AG04449 (cell line): ENCODE measurements at places on chromosomes 5 and 9.

- peak; percentile 5 for DNase-seq
Observed at GRCh38 chr5:151315998-151316597, 12.5 kb upstream of the SLC36A3 start.

DNA sequence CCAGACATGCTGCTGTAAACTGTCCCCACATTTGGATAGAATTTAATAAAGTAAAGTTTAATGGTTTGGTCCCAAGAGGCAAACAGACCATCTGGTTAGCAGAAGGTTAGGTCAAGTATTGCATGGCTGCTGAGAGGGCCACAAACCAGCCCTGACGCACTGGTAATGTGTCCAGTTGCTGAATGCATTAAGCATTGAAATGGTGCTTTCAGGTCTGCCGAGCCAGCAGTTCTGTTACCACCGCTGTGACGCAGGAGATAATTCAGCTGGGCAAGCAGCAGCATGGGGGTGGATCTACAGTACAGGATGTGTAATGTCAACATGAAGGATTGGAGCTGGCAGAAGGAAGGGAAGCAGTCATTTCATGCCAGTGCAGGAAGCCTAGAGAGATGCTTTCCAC lies 16.0 kb downstream of the ZNF462 start:
- DNase-seq, result peak; percentile 65

DNA sequence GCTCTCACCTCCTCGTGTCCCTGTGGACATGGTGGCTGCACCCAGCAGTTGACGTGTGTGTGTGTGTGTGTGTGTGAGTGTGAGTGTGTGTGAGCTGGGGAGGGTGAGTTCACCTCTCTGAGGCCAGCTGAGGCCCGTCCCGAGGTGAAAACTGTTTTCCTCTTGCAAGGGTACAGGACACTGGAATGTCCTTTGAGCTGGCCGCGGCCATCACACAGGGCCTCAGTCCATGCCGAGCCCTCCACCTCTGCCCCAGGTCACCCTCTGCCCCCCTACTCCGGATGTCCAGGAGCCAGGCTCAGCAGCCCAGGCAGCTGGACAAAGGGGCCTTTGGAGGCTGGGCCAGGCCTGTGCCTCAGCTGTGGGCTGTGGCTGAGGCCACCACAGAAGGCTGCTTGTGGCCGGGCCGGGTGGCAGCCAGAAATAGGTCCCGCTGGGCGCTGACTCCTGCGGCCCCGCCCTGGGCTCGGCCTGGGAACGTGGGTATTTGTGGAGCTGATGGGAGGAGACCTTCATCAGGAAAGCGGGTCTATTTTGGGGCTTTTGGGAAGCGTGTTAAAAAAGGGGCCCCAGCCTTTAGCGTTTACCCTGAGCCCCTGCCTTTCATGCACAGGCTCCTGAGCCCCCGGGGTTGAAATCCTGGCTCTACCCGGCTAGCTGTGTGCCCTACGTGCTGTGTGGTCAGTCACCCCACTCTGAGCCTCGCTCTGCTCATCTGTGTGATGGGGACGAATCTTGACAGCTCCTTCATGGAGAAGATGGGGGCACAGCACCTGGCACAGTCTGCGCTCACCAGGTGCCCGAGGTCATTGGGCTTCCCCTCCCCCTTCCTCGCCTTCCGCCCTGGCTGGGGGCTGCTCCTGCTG lies 75.1 kb upstream of the IER5L start:
- no peak for DNase-seq

- no peak for DNase-seq
Observed at GRCh38 chr9:98615633-98616032, 93.1 kb downstream of the GABBR2 start.

- peak; percentile 78 for DNase-seq
Observed at GRCh38 chr5:17127743-17128231, 89.6 kb upstream of the BASP1 start.

- no peak for DNase-seq
Observed at GRCh38 chr5:93411716-93412115, 169.3 kb downstream of the NR2F1-AS1 start.

DNA sequence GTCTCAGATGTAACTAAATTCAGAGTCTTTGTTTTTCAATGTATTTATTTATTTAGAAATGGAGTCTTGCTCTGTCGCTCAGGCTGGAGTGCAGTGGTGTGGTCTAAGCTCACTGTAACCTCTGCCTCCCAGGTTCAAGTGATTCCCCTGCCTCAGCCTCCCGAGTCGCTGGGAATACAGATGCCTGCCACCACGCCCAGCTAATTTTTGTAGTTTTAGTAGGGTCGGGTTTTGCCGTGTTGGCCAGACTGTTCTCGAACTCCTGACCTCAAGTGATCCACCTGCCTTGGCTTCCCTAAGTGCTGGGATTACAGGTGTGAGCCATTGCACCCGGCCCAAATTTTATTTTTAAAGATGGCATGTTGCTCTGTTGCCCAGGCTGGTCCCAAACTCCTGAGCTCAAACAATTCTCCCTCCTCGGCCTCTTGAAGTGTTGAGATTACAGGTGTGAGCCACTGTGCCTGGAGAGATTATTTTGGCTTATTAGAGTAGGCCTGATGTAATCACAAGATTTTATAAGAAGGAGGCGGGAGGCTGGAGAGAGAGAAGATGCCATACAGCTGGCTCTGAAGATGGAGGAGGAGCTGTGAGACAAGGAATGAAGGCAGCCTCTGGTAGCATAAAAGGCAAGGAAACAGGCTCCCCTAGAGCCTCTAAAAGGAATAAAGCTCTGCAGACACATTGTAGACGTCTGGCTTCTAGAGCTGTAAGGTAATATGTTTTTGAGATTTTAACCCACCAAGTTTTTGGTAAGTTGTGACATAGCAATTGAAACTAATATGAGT lies 12.9 kb upstream of the KLF9 start:
- no peak for DNase-seq

DNA sequence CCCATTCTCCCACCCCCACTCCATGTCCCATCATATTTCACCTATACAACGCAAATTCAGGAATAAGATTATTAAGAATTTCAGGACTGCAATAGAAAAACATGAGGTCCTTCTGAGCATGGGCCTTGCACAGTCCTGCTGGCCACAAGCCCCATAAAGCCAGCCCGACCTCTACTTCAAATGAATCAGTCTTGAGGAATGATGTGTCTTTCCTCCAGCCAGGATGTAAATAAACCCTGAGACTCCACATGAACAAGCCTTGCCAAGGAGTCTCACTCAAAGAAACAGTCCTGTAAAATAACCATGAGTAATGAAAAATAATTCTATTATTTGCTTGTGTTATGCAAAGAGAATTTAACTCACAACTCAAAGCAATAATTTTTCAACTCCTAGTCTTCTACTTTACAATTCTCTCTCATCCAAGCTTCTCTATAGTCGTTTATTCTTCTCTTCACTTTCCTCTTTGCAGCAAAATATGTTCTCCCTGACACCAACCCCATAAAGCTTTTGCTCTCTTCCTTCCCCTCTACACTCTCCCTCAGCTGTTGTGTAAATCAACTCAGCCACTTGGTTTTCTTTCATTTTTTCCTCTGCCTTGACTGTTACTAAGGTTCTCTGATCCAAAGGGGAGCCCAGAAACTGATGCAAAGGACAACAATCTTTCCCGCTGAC lies 140.1 kb upstream of the MOCS2 start:
- peak; percentile 91 for DNase-seq
